Heart right ventricle (tissue), 16 donors: ENCODE measurements at places on chromosomes 4 and X. TPM values are rescaled to one million over a fixed set of nuclear protein-coding genes. Genes with fewer than 3 reads are reported as not detected.

DNA sequence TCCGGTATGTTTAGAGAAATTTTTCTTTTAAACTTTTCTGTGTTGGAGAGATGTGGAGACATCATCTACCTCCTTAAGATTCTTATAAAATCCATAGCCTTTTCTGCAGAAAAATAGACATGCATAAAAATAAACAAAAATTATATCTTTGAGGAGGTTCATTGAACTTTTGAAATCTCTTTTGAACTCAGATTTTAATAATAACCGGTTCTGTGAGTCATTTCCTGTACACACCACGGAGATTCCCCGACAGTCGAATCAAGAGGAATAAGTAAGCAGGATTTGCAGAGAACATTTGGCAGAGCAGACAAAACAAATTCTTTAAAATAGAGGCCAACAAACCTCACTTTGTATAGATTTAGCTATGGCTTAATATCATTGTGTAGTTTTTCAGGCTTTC lies 918.7 kb upstream of the POU3F4 start:
- DNase-seq = no peak

DNA sequence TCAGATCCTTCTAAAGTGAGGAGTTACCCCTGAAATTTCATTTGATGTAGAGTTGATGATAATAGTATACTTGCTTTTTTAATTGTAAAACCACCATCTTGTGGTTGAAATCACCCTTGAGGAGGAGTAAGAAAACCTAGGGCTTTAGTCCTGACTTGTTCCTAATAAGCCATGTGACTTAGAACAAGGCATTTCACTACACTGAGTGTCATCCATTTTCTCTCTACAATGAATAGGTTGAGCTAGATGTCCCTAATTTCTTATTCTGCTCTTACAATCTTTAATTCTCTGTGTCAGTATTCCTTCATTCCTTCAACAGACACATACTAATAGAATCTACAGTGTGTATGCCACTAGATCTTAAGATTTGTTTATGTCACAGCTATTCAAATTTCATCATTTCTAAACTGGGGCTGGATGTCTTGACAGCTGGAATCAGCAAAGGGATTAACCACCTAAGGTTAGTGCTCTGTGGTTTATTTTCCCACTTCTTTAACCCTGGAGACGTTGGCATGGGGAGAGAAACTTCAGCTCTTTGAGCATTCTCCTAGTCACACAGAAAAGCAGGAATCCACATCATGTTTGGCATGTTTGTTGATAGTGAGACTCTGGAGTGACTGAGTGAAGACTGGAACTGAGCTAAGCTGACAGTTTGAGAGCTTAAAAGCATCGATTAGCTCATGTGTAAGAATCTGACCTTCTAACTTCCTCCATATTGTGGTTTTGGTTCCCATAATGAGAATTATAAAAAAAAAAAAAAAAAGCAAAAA lies 246.3 kb downstream of the NDST4 start:
- no peak for DNase-seq

GRCh38 chr4:106414366-106414765 lies 45.8 kb upstream of the GIMD1 start:
- DNase-seq = no peak

DNA sequence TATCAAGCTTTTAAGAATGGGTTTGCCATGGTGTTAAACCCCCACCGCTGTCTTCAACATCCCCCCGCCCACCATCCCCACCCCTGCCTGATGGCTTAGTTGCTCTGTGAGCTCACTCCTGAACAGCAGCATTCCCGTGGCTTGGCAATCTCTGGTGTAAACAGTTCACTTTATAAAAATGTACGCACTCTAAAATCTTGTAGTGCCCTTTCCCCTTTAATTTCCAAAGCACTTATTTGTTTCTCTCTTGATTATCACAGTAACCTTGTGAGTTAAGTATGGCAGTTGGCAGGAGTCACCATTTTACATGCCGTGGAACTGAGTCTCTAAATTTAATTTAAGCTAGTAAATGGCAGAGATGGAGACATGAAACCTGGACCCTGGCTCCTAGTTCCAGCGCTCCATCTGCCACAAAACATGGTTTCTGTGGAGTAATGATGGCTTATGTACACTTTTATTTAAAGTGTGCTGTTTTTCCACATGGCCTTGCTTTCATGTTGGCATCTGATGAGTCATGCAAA lies 123.1 kb downstream of the AFF1 start:
- DNase-seq = no peak

- no peak for DNase-seq
These were observed 25.2 kb downstream of the RWDD4 start for GRCh38 chr4:183633476-183634400.

Gene SMARCA1
- total RNA-seq = 34.6 TPM

Gene SPATA18
- total RNA-seq = 1.8 TPM
